ENCODE measurements at places on chromosomes 12 and 14.

- peak overlapping the region; percentile 88 for H3K4me3 ChIP-seq
- no peaks in the 10 kb centered on the region for H3K36me3 ChIP-seq
- peaks cover 28% of the 10 kb centered on the region for H3K4me1 ChIP-seq
- peak overlapping the region; percentile 3 for H3K27ac ChIP-seq
- DNase-seq: no peak
Measured at GRCh38 chr12:22333186-22333712, 1.3 kb downstream of the ST8SIA1 start.

DNA sequence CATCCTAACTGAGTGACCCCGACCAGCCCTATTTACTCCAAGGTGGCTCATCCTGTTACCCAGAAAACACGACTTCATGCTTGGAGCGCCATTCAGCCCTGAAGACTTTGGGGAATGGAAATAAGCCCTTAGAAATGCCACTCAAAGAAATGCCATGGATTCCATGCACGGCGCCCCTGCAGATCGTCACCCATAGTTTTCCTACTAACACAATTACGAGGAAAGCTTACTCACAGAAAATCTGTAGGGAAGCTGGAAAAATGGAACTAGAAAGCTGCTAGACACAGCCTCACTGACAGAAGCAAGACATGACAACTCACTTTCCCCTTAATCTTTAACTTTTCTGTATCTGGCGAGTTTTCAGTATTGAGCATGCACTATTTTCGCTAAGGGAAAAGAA lies 19.5 kb downstream of the NUAK1 start:
- no peaks in the 10 kb centered on the region for H3K4me1 ChIP-seq
- H3K36me3 ChIP-seq: no peaks in the 10 kb centered on the region
- H3K4me3 ChIP-seq: no peak overlapping the region
- no peak overlapping the region for H3K27ac ChIP-seq

GRCh38 chr12:5489760-5490406 lies 58.0 kb downstream of the NTF3 start:
- H3K4me3 ChIP-seq: no peak overlapping the region
- no peaks in the 10 kb centered on the region for H3K4me1 ChIP-seq
- no peak overlapping the region for H3K27ac ChIP-seq
- no peaks in the 10 kb centered on the region for H3K36me3 ChIP-seq

GRCh38 chr14:87626266-87626665 lies 366.7 kb downstream of the GALC start:
- H3K27ac ChIP-seq: no peak overlapping the region
- H3K4me1 ChIP-seq: no peaks in the 10 kb centered on the region
- H3K27me3 ChIP-seq: no peaks in the 10 kb centered on the region

DNA sequence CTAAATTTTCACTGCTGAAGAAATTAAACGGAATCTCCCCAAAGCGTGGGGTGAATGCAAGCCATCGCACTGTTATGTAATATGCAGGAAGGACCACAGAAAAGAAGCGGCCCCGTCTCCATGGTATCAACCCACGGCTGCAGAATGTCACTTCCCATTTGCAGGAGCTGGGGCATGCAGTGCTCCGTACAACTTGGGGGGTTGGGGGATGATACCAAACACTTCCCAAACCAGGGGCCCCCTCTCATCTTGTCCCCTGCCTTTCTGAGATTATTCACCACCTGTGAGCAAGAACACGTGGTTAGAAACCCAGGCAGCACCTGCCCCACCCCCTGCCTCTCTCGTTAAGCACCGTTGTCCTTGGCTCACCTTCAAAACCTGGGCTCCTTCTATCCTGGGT lies 505.1 kb upstream of the TMEM132C start:
- no peaks in the 10 kb centered on the region for H3K4me1 ChIP-seq
- no peaks in the 10 kb centered on the region for H3K27me3 ChIP-seq
- no peak overlapping the region for H3K4me3 ChIP-seq
- no peak for DNase-seq
- H3K27ac ChIP-seq: no peak overlapping the region
